ENCODE measurements at places on chromosomes 11 and 22.

DNA sequence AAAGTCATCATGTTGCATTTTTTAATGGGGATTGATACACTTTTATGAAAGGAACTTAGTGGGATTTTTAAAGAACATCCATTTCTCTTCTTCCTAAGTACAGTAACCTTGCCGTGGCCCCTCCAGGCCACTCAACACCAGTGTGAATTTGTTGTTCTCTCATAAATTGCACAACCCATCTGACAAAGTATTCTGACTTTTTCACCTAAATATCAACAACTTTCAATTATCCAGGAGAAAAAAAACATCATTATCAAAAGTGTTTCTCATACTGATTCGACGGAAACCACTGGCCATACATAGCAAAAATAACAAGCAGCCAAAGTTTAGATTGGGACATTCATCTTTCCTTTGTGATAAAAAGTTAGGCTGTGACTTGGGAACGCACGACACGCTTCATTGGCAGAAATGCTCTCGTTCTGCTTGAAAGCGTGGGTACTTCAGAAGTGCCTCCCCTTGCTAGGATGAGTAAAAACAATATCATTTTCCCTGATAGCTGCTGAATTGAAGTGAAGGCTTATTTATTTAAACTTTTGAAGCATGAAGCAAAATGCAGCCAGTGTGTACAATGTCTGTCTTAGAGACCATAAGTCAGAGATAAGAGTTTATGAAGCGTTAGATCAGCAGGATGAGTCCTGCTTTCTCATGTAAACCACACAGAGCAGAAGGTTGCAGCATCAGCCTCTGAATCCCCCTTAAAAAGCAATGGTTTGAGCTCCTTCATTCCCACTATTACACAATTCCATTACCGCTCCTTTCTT lies 20.6 kb upstream of the EIF3M start:
- DNase-seq, result no peak

- no peak for DNase-seq
Observed at GRCh38 chr11:66289548-66290329, 796 bp upstream of the YIF1A start.

DNA sequence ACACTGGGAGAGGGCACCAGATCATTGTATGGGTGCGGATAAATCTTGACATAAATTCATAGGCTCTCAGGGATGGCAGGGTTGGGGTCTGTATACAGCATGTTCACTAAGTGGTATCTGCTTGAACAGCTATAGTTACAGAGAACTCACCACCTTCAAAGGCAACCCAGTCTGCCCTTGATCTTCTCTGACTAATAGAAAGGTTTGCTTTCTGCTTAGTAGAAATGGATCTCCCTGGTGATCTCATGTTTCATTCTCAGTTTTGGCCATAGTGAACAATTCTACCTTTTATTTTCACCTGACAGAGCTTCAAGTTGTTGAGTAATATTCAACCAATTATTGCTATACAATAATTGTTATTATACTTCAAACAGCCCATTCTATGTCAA lies 32.4 kb downstream of the CNTF start:
- no peak for DNase-seq

DNA sequence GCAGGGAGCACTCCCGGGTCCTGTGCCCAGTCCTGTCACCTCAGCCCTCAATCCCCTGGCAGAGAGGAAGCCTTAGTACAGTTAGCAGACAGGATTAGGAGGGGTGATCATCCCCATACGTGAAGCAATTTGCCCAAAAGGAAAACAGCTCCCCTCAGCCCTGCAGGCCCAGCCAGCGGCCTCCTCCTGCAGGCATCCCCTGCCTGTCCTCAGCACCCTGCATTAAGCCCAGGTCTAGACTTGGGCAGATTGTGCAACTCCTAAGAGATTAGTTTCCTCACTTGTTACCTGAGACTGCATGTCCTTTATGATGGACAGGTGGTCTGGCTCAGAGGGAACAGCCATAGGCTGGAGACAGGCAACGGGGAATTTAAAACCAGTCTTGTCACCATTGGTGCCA lies 95.5 kb upstream of the TMEM45B start:
- peak; percentile 74 for DNase-seq

DNA sequence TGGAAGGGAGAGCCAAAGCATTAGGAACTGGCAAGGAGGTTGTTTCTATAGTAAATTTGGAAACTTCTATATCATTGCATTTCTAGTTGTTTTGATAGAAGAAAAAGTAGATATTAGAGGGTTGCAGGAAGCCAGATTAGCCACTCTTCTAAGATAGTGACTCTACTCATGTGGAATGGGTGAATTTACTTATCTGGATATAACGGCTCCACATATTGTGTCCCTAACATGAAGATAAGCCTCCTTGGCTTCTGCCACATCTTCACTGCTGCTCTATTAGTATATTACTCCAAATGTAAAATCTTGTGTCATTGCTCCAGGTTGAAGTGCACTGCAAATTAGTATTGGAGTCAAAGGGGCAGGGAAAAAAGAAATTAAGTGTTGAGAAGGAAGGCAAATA lies 283.3 kb downstream of the CASP12 start:
- DNase-seq, result no peak

DNA sequence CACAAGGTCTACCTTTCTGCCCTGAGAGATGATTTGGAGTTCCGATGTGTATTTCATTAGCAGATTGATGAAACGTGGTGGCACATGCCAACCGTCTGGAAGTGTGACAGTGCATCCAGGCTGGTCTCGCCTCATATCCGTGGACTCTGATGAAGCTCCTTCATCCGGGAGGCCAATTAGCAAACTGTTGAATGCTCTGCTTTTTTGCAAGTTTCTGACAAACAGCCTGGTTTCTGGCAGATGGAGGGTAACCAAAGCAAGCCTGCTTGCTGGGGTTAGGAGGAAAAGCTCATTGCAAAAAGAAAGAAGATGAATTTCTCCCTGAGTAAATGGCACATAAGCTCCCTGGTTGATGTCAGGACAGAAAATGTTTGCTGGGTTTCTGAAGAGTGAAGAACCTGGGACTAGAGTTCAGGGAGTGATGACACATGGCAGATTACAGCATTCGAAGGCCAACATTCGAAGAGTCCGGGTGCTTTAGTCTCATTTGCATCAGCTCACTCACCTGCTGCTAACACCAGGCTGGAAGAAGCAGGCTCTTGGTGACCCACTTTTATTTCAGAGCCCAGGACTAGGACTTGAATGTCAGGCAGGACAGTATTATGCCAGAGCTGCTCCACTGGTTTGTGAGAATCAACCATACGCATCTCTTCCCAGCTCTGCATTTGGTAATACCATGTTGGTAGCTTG lies 135.9 kb upstream of the TTC12 start:
- no peak for DNase-seq

- DNase-seq, result no peak
Observed at GRCh38 chr11:36233204-36233603, 56.0 kb downstream of the COMMD9 start.

DNA sequence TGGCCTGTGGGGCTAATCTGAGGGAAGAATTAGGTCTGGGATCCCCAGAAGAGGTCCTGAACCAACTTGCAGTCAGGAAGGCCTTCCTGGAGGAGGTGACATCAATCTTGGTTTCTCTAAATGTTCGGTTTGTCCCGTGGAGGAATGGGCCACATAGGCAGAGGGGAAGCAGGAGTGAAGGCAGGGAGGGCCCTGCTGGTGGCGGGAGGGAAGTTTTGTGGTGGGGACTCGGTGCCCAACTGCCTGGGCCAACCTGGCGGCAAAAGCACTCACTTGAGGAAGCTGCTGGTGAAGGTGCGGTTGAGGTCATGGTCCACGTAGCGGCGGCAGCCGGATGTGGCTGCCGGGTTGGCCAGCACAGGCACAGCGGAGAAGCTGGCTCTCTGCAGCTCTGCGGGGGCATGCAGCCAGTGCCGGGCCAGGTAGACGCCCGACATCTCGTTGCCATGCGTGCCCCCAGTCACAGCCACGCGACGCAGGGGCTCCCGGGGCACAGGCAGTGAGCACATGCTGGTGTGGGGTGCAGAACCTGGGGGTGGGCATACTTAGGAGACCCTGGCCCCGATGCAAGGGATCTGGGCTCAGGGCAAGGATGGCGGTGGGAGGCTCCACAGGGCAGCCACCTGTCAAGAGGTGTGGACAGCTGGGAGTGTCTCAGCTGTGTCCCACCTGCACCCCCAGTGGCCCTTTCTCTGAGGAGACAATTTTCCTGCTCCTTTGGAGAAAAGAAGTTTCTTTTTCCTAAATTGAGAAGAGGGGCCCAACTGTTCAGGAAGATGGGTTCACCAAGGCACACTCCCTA lies 3.8 kb downstream of the ACY3 start:
- no peak for DNase-seq

GRCh38 chr22:24803064-24803542 lies 2.9 kb upstream of the SGSM1 start:
- DNase-seq, result no peak

DNA sequence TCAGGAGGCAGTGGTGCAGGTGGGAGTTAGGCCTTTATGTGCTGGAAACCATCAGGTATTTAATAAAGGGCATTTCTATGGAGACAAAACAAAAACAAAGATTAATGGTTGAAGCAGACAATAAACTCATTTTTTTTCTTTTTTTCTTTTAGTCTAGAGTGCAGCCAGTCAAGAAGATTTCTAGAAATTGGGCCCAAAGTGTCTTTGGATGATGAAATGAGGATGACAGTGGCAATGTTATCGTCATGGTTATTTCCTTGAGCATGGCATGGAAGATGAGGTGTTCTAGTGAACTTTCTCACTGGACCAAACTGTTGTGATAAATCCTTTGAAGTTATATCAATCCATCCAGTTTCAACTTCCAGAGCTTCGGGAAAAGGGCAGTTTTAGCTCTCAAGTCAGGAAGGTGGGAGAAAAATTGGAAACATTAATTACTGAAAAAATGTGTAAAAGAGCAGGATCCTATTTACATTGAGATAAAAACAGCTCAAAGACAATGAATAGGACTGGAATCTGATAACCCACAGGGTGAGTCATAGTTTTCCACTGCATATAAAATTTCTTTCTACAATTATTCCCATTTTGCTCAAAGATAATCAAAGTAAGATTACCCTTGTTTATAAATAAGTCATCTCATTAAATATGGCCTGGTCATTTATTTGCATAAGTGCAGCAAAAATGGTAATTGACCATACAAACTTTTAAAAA lies 33.0 kb downstream of the PRR5L start:
- DNase-seq, result no peak

DNA sequence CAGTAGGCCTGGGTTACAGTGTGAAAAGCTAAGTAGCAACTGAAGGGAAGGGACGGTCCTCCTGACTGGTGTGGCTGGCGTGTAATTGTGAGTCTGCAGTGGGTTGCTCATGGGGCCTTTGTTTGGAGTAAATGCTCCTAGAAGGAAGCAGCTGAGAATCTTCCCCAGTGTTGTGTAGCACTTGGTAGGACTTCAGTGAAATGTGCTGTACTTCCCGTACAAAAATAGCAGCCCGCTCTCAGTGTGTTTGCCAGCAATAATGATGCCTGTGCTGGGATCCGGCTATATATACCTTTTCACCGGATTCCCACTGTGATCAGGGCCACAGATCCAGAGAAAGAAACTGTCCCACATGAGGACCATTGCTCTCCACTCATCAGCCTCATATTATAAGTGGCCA lies 175.7 kb upstream of the NTM start:
- no peak for DNase-seq

GRCh38 chr11:74696939-74697675 lies 34.1 kb downstream of the CHRDL2 start:
- no peak for DNase-seq

DNA sequence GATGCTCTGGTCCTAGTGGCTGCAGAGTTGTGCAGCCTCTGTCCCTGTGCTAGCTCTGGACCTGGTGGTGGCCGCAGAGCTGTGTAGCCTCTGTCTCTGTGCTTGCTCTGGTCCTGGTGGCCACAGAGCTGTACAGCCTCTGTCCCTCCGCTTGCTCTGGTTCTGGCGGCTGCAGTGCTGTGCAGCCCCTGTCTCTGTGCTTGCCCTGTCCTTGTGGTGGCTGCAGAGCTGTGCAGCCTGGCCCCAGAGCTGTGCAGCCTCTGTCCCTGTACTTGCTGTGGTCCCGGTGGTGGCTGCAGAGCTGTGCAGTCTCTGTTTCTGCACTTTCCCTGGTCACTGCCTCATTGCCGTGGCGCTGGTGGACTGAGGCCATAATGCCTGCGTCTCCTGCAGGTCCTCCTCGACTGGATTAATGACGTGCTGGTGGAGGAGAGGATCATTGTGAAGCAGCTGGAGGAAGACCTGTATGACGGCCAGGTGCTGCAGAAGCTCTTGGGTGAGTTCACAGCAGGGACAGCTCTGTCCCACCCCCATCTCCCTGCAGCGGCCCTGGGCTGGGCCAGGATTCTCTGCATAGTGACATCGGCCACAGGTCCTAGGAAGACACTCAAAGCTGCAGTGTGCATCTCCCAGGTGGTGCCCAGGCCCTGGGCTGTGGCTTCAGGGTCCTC lies 61.9 kb upstream of the PARVG start:
- no peak for DNase-seq

DNA sequence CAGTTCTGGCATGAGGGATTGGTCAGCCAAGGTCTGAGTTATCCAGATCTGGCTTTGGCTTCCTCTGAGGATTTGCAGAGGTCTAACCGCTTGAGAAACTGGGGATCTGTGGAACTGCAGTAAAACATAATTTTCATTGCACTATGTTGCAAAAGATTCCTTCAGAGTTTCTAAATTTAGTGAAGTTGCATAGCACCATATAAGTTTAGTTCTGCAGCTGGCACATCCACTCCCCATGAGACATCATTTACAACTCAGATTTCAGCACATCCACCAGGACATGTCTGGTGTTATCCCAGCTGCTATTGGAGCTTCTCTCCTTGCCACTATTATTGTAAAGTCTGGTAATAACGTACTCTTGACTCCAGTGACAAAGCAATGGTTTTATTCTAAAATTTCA lies 181.5 kb downstream of the CWF19L2 start:
- DNase-seq, result no peak

- no peak for DNase-seq
Observed at GRCh38 chr11:49995565-49995964, 13.2 kb upstream of the OR4C12 start.

- no peak for DNase-seq
Observed at GRCh38 chr11:107249054-107249453, 208.6 kb downstream of the CWF19L2 start.

GRCh38 chr11:64772303-64773018 lies 5.9 kb downstream of the SF1 start:
- DNase-seq, result no peak

GRCh38 chr11:89477175-89477574 lies 14.0 kb downstream of the NOX4 start:
- DNase-seq, result no peak

GRCh38 chr11:92131289-92131865 lies 93.2 kb upstream of the FAT3 start:
- DNase-seq, result no peak

DNA sequence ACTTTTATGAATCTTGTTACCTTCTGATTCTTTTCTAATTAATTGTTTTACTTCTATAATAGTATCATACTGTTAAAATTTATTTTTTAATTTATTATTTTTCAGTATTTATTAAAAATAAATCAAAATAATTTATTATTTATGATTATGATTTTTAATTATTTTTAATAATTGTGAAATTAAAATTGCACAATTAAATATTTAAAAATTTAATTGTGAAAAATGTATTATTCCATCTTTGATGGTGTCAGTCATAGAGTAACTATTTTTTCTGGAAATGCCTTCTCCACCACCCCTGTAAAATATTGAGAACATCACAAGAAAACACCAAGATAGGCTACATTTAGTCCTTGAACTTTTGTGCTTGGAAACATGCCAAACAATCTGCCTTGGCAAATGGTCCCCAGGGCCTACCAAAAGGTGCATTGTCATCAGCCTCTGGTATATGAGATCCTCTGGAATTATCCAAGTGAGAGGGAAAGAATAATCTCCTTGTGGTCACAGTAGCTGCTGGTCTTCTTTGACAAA lies at the start of gene OR8H2:
Gene OR8H2, plus strand, starts transcription at position 478 of the 528 bp plus-strand sequence. CDS start 1,356 bp downstream, outside the sequence.
- DNase-seq, result no peak
